ENCODE measurements at places on chromosomes 4 and X.

- no peak for DNase-seq
Measured at GRCh38 chr4:38067499-38067898, 107.3 kb downstream of the PTTG2 start.

DNA sequence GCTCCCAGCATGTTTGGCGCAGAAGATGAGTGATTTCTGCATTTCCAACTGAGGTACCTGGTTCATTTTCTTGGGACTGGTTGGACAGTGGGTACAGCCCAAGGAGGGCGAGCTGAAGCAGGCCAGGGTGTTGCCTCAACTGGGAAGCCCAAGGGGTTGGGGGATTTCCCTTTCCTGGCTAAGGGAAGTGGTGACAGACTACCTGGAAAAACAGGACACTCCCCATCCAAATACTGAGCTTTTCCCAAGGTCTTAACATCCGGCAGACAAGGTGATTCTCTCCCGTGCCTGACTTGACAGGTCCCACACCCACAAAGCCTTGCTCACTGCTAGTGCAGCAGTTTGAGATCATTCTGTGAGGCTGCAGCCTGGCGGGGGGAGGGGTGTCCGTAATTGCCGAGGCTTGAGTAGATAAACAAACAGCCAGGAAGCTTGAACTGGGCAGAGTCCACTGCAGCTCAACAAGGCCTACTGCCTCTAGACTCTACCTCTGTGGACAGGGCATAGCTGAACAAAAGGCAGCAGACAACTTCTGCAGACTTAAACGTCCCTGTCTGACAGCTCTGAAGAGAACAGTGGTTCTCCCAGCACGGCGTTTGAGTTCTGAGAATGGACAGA lies 307.7 kb upstream of the ARSJ start:
- DNase-seq, result no peak

GRCh38 chr4:147754037-147754445 lies 22.2 kb downstream of the ARHGAP10 start:
- DNase-seq, result no peak

- no peak for DNase-seq
Measured at GRCh38 chr4:7009564-7009963, 33.6 kb upstream of the TADA2B start.

DNA sequence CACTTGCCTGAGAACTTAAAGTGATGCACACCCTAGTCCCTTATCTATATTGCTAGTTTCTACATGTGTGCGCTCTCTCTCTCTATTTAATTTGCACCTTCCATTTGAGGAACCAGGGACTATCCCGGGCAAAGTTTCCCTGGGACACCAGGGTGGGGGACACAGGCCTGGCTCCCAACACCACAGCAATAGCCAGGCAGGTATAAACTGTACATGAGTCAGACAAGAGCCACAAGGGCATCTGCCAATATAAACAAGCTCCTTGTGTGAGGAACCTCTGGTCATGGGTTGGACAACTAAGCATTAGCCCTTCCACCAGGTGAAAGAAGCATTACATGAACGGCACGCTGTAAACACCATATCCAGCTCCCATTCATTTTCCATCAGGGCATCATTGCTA lies 455.5 kb downstream of the STIM2 start:
- no peak for DNase-seq

GRCh38 chrX:42020225-42020624 lies 96.9 kb upstream of the CASK start:
- DNase-seq, result no peak

GRCh38 chrX:130994671-130995070 lies 63.5 kb upstream of the ARHGAP36 start:
- DNase-seq, result no peak

- no peak for DNase-seq
Measured at GRCh38 chr4:79212311-79212710, 113.5 kb downstream of the NAA11 start.

- no peak for DNase-seq
Measured at GRCh38 chrX:153303276-153304262, 18.0 kb downstream of the PNMA6F start.

DNA sequence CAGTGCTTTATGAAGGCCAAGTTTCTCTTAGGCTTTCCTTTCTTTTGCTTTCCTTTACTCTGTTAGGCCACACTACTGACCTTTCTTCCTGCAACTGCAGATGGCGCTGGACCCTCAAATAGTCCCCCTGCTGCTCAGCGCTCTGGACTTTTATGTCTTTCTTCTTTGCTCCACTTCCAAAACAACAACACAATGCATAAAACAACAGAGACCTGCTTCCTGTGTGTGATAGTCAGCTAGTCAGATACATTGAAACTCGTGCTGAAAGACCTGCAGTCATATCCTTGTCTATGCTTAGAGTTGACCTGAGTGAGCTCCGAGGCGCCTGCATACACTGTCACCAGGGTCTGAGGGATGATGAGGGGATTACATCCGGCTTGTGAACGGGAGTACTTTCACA lies 108.9 kb upstream of the TEX13D start:
- no peak for DNase-seq

GRCh38 chr4:10226756-10227155 lies 110.2 kb upstream of the WDR1 start:
- no peak for DNase-seq

GRCh38 chr4:100823066-100823992 lies 305.5 kb upstream of the EMCN start:
- peak; percentile 68 for DNase-seq

- DNase-seq, result no peak
Measured at GRCh38 chr4:40482985-40483647, 146.5 kb downstream of the RBM47 start.

DNA sequence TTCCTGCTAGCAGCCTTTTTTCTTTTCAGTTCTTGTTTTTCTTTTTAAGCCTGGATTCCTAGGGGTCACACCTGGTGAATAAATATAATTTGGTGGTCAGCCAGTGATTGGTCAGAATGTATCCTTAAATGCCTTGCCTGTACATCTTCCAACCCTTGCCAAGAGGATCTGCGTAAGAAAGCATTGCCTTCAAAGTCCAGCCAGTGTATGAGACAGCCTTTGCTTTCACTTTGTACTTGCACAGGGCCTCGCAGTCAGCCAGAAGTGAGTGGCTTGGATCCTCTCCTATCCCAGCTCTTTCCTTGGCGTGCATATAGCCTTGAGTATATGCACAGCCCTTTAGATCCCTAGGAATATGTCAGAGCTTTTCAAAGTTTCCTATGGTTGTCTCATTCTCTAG lies 22.2 kb downstream of the KANTR start:
- DNase-seq, result no peak

- no peak for DNase-seq
Measured at GRCh38 chrX:119728487-119728886, 29.9 kb upstream of the SOWAHD start.

DNA sequence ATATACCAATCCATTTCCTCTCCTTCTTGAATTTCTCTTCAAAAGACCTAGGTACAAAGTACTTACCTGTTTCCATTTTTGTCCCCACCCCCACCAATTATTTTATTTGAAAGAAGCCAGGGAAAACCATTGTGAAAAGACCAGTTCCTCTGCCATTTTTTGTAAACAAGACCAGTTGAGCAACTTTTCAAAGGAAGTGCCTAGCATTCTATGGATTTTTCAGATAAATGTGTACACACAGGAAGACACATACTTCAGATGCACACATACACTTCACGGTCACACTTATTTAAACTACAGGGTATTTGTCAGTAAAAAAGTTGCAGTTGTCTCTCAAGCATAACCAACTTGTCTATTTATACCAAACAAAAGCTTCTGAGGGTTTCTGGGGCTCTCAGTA lies 587.2 kb upstream of the KLHL4 start:
- DNase-seq, result no peak

DNA sequence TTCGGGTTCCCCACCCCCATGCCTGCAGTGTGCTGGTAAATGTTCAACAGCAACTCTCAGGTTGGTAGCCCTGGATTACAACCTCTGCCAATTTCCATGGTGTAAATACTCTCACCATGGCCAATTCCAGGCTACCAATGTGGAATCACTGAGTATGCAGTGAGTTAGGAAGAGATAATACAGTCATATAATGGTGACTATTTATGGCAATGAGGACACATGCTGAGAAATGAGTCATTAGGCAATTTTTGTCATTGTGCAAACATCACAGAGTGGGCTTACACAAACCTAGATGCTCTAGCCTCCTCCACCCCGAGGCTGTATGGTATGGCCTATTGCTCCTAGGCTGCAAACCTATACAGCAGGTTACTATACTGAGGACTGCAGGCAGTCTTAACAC lies 4.6 kb upstream of the CLDN24 start:
- no peak for DNase-seq

GRCh38 chrX:2841537-2841936 lies 12.8 kb downstream of the GYG2 start:
- no peak for DNase-seq

DNA sequence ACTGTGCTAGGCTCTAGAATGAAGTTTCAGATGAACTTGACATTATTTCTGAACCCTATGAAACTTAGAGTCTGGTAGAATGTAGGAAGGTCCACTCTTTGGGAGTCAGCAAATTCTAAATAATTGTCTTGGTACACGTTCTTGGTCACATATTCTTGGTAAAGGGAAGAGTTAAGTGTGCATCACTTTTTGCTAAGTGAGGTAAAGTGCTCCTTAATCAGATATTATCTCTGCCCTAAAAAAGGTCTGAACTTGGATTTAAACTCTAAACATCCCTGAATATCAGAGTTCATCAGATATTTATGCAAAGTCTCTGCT lies 7.2 kb downstream of the OCIAD2 start:
- DNase-seq, result no peak

DNA sequence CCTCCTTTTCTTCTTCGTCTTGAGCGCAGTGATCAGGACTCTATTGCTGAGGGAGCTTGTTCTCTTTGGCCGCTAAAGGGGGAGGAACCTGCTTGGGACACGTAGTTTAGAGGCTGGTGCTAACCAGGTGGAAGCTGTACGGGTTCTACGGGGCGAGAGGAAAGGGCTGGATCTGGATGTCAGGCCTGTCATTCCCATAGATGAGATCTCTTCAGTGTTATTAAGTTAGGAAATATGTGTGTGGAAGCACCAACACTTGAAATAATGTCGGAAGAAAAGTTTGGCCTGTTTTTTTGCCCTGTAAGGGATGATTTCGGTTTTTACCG lies 643 bp downstream of the SRP72 start:
- DNase-seq, result peak; percentile 13

DNA sequence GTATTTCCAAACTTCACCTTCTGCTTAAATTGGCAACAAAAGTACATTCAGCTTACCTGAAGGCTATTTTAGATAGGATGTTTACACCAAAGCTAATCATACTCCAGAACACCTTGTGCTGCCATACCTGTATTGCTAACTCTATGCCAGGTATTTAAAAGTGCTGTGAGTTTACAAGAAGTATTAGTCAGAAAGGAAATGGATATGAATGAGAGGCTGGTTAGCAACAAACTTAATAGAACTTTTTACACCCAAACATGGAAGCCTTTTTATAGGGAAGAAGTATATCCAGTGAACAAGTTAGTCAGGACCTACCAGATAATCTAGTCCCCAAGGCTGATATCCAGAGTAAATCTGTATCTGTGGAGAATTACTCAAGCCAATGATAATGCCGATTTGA lies 131.2 kb upstream of the SPRY1 start:
- DNase-seq, result no peak

GRCh38 chrX:41178201-41178600 lies 93.0 kb downstream of the USP9X start:
- peak; percentile 54 for DNase-seq

DNA sequence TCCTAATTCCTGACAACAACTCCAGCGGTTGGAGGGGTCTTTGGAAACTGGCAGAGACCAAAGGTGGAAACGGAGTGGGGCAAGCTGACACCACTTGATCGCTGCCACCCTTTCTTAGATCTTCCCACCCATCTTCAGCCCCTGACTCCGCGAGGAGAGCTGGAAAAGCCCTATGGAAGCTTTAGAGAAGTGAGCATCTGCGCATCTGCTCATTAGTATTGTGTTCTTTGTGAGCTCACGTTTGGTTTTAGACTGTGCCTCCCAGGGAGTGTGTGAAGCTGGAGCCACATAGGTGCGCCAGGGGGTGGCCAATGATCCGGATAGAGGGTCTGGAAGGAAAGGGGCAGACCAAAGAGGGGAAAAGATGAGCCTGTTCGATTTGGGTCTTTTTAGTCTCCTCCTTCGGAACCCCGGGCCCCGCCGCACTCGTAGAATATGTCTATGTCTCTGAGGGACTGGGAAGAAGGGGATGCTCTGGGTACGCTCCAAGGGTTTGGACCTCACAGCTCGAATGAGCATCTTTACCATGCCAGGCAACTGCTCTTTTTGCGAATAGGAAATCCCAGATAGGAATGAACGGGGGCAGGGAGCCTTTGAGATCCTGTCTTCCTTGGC lies 578 bp upstream of the DKK2 start:
- no peak for DNase-seq
